ENCODE measurements at places on chromosomes 13 and 19. TPM values are rescaled to one million over a fixed set of nuclear protein-coding genes. Genes with fewer than 3 reads are reported as not detected.

- no peak for DNase-seq
Measured at GRCh38 chr13:111551204-111551820, 230.9 kb downstream of the TEX29 start.

- DNase-seq, result peak; percentile 42
Measured at GRCh38 chr13:41312176-41312500, 1.1 kb downstream of the NAA16 start.

The MYO1F gene
- 7.4 TPM for total RNA-seq

- no peak for DNase-seq
Measured at GRCh38 chr13:45626731-45627374, 11.3 kb upstream of the ERICH6B start.

DNA sequence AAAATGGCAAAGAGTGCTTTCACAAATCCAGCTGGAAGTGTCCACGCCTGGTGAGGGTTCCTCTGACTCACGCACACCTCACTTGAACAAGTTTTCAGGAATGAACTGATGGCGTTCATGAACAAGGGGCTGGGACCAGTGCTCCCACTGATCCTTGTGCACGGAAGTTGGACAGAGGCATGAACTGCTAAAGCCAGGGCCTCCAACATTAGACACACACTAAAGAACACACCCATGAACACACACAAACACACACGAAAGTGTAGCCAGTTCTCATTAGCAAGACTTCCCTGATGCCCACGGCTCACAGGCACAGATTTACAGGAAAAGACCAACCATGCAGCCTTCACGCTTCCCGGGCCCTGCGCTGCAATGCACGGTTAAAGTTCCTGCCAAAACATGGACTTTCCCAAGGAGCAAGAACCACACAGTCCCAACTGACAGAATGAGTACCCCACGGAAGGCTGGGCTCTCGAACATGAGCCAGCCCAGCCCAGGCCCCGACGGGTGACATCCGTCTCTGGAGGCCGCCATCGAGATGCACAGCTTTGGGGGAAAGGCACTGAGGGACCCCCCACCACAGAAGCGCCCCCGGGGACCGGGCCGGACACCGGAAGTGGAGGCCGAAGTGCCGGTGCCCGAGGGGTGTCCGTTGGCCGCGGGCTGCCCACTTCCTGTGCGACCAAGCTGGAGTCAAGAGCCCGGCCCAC, 808 bp downstream of the DNMT1 start:
- no peak for DNase-seq

GRCh38 chr13:36518707-36519106, 86.4 kb downstream of the CCNA1 start:
- DNase-seq, result no peak

DNA sequence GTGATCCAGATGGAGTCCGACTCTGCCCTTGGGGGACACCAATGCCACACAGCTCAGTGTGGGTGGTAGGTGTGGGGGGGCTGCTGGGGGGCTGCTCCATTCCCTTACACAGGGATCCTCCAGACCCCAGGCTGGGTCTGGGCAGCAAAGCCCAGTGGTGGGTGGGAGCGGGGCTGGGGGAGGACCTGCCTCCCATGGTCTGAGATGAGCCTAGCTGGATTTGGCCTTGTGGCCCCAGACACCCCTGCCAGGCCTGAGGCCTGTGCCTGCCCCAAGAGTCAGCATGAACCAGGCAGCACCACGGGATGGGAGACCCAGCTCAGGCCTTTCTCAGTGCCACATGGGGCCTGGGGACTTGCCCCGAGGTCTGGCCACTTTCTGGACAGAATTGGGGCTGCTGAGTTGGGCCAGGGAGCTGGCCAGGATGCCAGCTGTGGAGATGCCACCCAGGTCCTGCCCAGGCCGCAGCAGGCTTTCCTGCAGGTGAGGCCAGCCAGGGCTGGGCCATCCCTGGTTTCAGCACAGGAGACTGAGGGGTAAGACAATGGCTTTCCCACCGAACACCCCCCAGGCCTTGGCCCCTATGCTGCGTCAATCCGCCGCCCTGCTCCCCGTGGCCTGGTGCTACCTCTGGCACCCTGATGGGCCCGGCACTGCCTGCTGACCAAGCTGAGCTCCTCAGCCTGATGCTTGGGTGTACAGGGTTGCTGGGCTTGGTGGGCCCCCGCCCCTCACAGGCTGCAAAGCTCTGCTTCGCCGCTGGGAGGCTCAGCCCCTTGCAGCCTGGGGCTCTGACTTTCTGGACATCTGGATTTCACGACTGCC, 24.2 kb downstream of the CEBPG start:
- no peak for DNase-seq

DNA sequence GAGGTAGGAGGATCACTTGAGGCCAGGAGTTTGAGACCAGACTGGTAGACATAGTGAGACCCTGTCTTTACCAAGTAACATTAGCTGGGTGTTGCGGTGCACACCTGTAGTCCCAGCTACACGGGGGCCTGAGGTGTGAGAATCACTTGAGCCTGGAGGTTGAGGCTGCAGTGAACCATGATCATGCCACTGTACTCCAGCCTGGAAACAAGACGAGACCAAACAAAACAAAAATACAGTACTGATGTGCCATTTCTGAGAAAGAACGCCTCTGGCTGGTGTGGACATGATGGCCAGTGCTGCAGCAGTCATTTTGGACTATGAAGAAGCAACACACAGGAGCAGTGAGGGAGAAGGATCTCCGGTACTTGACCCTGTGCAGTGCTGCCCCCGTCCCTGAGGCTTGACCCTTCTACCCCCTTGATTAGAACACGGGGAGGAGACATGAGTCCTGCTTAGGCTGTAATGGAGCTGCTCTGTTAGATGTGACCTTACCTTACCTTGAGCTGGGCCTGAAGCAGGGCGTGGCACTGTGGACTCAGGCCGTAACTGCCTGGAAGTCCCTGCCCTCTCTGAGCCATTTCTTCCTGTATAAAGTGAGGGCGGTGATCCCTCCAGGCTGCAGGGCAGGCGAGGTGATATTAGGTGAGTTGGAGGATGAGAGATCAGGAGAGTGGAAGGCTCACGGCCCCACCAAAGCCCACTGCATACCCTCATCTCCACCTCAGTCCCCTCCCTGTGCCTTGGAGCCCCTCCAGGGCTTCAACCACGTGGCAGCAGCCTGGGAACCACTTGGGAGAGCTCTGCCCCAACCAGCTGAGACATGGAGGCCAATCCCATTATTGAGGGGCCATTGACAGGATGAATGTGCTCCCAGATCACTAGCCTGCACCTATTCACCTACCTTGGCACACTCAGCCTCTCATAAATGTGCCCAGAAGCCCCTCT, 5.9 kb downstream of the RPL18A start:
- no peak for DNase-seq

DNA sequence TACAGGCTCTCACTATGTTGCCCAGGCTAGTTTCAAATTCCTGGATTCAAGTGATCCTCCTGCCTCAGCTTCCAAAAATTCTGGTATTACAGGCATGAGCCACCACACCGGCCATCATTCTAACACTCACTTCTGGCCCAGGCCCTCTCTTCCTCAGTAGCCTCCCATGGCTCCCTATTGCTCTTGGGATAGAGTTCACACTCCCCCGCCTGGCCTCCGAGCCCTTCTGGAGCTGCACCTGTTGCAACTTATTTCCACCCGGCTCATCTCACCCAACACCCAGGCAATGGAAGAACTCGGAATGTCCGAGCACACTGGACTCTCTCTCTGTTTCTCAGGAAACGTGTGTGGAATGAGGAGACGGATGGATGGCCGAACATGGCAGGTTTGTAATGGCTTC, 9.0 kb upstream of the SBK3 start:
- DNase-seq, result no peak

DNA sequence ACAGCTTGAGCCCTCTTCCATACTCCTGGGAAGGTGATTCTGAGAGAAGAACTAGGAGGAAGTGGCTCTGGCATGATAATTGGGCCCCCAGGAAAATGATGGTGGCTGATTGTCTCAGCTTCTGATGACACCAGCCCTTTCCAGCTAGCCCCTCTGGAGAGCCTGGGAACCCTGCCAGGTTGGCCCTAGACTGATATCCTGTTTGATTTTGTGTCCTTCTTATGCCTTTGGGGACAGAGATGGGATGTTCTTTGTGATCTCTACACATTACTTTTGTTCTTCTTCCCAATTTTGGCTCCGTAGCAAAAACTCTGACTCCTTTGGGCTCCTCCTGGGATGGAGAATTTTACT, 39.7 kb downstream of the ERICH6B start:
- no peak for DNase-seq

DNA sequence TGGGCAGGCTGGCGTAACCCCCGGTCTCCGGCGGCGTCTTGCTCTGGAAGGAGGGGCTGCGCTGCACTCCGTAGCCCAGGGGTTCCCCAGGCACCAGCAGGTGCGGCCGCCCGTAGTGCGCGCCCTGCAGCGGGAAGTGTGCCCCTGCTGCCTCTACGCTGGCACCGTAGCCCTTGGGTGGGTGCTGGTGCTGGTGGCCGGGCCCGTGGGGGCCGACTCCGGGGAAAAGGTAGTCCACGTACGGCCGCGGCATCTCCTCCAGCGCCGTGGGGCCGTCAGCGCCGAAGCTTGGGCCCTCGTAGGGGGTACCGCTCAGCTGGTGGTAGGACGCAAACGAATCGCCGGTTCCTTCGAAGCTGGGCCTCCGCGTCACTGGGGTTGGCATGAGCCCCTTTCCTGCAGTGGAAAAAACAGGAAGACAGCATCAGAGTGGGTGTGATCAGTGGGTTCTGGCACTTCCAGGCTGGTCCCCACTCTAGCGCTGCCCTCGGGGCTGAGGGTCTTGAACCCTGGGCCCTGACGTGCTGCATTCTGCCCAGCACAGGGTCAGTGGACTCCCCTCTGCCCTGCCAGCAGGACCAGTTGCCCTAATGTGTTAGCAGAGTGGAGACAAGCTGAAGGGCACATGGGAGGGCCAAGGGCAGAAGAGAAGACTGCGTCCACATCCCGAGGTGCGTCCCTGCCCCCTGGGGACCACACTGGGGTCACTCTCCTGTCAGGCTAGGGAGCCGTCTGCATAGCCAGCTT, 72.3 kb downstream of the LATS2 start:
- no peak for DNase-seq

- no peak for DNase-seq
Measured at GRCh38 chr13:80841414-80841813, 500.5 kb upstream of the SPRY2 start.

DNA sequence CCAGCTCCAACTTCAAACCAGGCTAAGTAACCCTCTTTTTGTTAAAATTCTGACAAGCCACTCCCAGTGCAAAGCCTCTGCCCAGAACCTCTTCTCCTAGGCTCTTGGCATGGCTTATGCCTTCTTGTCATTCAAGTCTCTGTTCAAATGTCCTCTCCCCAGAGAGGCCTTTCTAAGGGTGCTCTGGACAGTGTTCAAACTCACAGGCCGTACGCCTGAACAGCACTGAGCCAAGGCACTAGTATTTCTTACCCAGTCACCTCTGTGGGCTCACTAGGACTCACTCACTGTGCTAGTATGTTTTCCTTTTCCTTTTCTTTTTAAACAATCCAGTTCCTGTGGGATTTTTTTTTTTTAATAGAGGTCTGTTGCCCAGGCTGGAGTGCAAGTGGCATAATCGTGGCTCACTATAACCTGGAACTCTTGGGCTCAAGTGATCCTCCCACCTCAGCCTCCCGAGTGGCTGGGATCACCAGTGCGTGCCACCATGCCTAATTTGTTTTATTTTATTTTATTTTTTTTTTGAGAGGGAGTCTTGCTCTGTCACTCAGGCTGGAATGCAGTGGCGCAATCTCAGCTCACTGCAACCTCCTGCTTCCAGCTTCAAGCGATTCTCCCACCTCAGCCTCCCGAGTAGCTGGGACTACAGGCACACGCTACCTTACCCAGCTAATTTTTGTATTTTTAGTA, 2.3 kb upstream of the ASF1B start:
- DNase-seq, result no peak

GRCh38 chr19:6161271-6161850, 25.9 kb downstream of the ACSBG2 start:
- no peak for DNase-seq

DNA sequence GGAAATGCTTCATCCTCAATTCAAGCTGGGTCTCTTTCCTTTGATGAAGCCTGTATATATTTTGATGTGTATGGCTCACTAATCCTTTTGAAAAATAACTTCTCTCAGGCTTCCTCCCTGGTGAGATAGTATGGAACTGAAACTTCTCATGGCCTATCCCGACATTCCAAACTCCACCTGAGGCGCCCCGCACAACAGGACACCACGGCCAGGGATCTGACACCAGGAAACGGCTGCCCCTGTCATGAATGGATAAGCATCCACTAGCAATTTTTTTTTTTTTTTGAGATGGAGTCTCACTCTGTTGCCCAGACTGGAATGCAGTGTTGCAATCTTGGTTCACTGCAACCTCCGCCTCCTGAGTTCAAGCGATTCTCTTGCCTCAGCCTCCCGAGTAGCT, 16.4 kb downstream of the SLC7A1 start:
- DNase-seq, result no peak

DNA sequence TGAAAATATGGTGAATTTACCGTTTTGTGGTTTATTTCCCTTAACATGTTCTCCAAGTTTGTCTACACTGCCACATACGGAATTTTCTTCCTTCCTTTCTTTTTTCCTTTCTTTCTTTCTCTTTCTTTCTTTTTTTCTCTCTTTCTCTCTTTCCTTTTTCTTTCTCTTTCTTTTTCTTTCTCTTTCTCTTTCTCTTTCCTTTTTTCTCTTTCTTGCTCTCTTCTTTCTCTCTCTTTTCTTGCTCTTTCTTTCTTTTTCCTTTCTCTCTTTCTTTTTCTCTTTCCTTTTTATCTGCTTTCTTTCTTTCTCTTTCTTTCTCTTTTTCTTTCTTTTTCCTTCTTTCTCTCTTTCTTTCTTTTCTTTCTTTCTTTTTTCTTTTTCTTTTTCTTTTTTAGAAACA, 1962.3 kb upstream of the PCDH20 start:
- DNase-seq, result no peak

The TNFSF13B gene
- 1.7 TPM for total RNA-seq

DNA sequence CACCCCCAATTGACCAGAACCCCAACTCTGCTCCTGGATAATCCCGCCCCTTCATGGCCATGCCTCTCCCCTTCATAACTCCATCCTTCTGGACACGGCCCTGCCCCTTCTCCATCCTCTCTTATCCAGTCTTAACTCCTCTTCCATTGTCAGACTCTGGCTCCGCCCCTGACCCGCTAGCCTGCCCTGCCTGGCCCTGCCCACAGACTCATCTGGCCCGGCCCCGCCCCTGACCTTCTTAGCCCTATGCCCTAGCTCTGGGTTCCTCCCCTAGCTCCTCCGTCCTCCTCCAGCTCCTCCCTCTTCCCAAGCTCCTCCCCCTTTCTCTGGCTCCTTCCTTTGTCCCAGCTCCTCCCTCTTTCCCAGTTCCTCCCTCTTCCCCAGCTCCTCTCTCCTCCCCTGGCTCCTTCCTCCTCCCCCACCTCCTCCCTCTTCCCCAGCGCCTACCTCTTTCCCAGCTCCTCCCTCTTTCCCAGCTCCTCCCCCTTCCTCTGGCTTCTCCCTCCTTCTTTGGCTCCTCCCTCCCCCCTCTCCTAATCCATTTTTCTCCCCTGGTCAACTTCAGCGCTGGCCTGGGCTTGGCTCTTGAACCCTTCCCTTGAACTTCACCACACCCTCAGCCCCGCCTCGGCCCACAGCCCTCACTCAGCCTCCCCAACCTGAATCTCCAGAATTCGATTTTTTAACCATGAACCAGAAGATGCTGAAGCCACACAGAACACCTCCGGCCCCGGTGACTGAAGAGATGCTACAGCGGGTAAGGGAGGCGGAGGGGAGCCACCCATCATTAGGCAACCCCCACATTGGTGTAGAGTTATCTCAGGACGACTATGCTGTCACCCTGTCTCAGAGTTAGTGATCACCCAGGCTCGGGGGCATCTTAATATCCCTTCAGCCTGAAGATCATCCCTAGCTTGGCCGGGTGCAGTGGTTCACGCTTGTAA, 9.2 kb upstream of the ZNF358 start:
- DNase-seq, result peak; percentile 74

GRCh38 chr19:49468199-49468598, 5.8 kb upstream of the FLT3LG start:
- no peak for DNase-seq

Data from left ventricle myocardium inferior (tissue), 1 donor.